ENCODE measurements at places on chromosomes 5 and 9.

- no peak for DNase-seq
Observed at GRCh38 chr5:149212198-149212951, 59.3 kb upstream of the AFAP1L1 start.

DNA sequence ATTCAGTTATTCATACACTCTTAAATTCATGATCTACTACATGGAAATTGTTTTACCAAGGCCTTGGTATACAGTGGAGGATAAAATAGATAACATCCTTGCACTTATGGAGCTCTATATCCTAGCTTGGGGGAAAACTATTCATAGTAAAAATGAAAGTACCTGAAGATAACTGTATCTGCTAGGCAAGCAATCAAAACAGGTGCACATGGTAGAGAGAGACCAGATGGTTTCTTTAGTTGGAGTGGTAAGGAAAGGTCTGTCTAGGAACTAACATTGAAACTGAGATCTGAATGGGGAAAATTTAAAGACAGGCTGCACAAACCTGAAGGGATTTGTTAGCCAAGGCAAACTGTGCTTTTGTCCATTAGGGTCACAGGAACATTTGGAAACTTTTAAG lies 11.1 kb upstream of the SLCO4C1 start:
- no peak for DNase-seq

DNA sequence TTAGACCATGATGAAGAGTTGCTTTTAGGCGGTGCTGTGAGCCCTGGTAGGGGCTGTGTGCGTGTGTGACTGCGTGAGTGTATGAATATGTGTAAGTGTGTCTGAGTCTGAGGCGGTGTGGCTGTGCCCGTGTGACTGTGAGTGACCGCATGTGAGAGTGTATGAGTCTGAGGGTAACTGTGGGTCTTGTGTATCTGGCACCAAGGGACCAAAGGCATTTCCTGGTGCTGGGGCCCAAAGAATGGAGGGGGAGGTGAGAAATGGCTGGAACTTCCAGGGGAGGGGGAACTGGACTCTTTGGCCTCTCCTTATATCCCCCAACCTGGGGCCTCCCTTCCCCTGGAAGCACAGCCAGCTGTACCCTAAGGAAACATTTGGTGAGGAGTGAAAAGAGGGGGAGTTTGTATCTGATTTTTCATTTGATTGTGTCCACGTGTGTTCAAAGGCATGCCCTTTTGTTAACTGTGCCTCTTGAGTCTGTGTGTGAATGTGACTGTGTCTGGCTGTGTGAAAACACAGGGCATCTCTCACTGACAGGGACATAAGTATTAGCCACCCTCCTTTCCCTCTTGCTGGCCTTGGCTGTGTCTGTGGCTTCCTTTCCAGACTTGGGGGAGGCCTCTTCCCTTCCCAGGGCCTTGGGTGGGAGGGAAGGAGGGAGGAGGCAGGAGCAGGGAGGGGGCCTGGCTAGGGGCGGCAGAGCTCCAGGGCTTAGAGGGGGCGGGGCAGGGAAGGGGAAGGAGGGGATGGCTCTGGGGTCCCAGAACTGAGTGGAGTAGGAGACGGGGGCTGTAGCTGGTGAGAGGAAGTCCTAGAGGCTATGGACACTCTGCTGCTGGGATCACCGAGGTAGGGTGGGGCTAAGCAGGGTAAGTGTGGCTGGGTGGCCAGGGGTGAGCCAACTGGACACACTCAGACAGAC lies 1.4 kb downstream of the IL11RA start:
- no peak for DNase-seq

DNA sequence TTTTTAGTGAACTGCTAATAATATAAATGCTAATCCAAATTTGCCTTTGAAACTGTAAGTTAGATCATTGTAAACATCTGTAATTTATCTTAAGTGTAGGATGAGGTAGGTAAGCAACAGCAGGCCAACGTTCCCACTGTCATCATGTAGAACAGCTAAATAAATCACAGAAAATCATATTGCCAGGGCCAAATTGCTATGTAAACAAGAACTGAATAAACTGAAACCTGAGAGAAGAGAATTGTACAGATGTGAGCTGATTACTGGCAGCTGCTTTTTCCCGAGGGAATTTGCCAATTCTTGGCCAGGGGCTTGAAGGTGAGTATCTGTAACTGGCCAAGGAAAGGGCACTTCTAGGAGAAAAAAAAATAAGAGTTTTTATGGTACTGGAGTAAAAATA lies 97.6 kb downstream of the CDH10 start:
- DNase-seq, result no peak

GRCh38 chr9:78301466-78301865 lies 4.5 kb downstream of the PSAT1 start:
- no peak for DNase-seq

- no peak for DNase-seq
Observed at GRCh38 chr9:132784286-132784830, 93.7 kb downstream of the AK8 start.
